ENCODE measurements at places on chromosomes 1 and 21. TPM values are rescaled to one million over a fixed set of nuclear protein-coding genes. Genes with fewer than 3 reads are reported as not detected.

DNA sequence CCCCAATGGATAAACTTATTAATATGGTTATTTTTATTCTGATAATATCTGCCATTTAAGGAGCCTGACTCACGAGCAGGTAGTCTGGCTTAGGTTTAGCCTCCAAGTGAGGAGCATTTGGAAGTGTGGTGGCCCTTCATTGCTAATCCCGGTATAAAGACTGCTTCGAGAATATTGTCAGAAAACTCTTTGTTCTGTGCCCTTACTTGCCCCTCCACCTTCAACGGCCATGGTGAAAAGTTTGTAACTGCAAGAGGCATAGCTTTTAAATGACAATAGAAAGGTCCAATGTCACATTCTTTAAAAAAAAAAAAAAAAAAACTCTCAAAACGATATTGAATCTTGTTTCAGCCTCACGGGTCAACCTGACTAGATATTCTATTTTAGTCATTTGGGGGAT is 157.4 kb upstream of the PROX1 start:
- no peak for DNase-seq

- peak; percentile 38 for DNase-seq
Observed at GRCh38 chr1:34590211-34590623, 164.6 kb upstream of the GJB5 start.

GRCh38 chr1:241869022-241869421 is 21.0 kb downstream of the EXO1 start:
- no peak for DNase-seq

The EXOSC10 gene
- 37.1 TPM for polyA plus RNA-seq

DNA sequence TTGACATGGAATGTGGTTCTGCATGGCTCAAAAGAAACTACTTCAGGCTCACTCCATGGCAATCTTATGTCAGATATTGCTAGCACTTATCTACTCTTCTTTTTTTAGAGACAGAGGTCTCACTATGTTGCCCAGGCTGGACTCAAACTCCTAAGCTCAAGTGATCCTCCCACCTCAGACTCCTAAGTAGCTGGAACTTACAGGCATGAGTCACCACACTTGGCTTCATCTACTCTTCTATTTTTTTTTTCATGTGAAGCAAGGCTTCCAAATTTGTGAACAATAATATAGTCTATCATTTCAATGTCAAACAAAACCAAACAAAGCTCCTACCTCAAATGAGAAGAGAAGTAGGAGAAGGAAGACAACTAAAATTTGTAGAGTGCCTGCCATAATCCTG is 7.5 kb upstream of the PSEN2 start:
- DNase-seq: no peak

Data from lung (tissue), 17 donors.